Cortex of kidney (tissue), 1 donor: ENCODE measurements at places on chromosomes 5 and 9.

GRCh38 chr9:135157856-135158563, 70.5 kb downstream of the OLFM1 start:
- DNase-seq, result no peak

- DNase-seq, result no peak
Observed at GRCh38 chr5:84092738-84093137, 291.9 kb downstream of the EDIL3 start.

DNA sequence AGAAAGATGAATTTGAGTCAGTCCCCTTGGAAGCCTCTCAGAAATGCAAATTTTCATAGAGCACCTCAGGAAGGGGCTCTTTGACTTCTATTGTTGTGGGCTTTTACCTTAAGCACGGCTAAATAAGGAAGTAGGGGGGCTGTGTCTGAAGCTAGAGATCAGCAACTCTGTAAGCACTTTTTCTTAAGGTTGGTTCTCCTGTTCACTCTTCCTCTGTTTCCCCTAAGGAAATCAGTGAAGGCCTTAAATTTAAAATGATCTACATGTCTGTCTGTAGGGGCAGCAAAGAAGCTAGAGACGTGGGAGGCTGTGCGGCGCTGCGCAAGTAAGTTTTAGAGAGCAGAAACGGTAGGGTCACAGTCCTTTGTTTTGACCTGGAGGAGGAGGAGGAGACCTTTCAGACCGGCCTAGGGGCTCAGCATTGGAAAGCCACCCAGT, 1.2 kb upstream of the CDC14B start:
- no peak for DNase-seq

DNA sequence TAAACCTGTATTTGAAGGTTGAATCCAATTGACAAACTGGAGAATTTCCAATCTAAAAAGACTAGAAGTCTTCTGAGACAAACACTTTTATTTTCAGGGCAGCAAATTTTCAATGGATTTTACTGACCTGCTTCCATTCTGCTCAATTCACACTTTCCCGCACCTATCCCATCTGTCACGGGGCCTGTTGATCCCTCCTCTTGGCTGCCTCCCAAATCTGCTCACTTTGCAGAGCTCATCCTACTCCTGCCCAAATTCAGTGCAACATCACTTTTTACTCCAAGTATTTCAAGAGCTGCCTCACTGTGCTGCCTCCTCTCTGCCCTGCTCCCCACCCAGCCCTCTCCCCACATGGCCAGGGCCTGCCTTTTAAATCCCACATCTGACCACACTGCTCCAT, 35.1 kb downstream of the GOLM1 start:
- DNase-seq, result no peak

DNA sequence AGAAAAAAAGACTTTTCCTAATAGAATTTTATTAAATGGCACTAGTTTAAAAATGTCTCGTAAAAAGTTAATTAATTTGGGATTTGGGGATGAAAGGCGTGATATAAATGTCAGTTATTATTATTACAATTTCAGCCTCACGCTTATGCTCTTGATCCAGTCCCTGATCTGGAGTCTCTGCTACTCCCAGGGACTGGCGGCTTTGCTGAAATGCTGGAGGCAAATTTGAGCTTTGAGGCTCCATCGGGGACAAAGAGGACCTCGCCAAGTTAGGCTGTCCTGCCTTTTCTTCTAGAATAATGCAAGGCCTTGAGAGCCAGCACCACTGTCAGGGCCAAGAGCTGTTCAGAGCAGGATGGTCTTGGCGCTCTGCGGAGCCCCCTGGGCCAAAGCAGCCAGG, 69.7 kb downstream of the ZNF618 start:
- no peak for DNase-seq

- no peak for DNase-seq
Observed at GRCh38 chr5:176458904-176459561, 10.8 kb downstream of the FAF2 start.

- DNase-seq, result no peak
Observed at GRCh38 chr9:94719878-94720277, 6.6 kb upstream of the AOPEP start.

GRCh38 chr5:168365581-168366081, 74.2 kb downstream of the WWC1 start:
- DNase-seq, result no peak

GRCh38 chr5:140383300-140383699, 18.3 kb upstream of the ANKHD1 start:
- DNase-seq, result no peak

GRCh38 chr9:127415657-127416056, 8.5 kb upstream of the ZNF79 start:
- no peak for DNase-seq

DNA sequence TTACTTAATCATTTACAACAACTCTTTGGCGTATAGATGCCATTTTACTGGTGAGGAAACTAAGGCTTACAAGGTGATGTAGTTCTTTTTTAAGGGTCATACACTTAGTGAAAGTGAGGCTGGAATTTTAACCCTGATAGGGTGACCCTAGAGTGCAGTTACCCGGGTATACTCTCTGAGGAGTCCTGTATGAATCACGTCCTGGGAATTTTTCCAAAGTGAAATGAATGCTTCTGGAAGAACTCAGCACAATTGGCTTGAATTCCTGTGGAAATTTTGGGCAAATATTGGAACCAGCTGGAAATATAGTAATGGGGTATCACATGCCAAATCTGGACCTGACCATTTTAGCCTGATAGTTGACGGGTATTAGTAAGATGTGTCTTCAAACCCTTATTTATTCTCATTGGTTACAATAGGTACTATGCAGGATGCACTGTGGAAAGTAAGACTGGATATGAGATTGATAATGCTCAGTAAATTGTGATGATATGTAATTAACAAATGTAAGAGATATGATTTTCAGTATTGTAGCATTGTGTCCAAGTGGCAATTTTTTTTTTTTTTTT, 14.8 kb downstream of the SUB1 start:
- no peak for DNase-seq

DNA sequence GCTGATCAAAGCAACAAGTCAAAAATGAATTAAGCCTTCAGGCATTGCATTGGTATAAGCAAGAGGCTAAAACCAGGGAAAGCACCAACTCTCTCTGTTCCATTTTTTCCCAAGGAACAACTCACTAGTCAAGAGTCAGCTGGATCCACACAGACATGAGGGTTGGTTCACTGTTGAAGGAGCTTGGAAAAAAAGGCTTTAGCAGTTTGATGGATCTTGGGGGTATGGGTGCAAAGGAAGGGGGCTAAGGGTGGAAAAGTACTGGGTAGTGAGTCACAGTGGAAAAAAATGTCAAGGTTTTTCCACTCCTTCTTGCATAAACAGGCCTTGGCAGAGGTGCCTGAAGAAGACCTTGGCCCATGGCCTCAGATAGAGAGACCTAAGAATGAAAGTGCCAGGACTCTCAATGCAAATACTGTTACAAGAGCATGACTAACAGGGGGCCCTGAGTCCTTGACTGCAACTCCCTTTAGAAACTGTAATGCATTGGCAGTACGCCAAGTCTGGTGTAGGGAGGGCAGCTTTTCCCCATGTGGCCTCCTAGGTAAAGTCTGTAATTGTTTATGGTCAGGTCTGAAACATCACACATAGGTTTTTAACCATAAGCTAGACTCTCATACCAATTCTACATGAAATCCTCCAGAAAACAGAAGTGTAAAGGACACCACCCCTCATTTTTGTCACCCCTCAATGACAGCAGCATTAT, 23.7 kb downstream of the ACTL7A start:
- no peak for DNase-seq
